ENCODE measurements at places on chromosomes 12 and 14. TPM values are rescaled to one million over a fixed set of nuclear protein-coding genes. Genes with fewer than 3 reads are reported as not detected.

GRCh38 chr14:101234244-101234937 lies 326.9 kb upstream of the DIO3 start:
- no peak for DNase-seq

CLEC2A gene
- total RNA-seq = not detected

CORO1C gene
- 62.3 TPM for total RNA-seq

FSCB gene
- not detected for total RNA-seq

- no peak for DNase-seq
Observed at GRCh38 chr14:95692109-95692508, 5.9 kb downstream of the TCL1B start.

GRCh38 chr14:62079038-62079437 lies 316.8 kb downstream of the SNAPC1 start:
- DNase-seq = no peak

DNA sequence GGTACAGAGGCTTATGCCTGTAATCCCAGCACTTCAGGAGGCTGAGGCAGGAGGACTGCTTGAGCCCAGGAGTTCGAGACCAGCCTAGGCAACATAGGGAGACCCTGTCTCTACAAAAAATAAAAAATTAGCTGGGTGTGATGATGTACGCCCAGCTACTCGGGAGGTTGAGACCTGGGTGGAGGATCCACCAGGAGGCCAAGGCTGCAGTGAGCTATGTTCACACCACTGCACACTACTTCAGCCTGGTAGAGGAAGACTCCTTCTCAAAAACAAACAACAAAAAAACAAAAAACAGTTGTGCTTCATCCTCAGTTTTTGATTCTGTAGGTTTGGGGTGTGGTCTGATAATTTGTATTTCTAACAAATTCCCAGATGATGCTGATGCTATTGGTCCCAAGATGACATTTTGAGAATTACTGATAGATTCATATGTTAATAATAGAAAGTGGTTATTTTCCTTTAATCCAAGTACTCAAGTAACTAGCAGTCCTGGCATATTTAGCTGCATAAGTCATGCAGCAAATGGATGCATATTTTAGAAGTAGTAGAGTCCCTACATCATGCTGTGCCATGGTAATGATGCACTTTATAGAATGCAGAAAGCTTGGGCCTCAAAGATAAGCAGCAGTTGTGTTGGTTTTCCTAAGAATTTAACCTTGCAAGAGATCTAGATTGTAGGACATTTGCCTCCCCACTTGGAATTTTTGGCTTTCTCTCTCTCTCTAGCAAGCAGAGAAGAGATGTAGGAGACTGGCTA lies 76.1 kb upstream of the PAWR start:
- no peak for DNase-seq

DHRS4 gene
- 24.8 TPM for total RNA-seq

- DNase-seq = no peak
Observed at GRCh38 chr12:49921936-49922335, 18.2 kb upstream of the FAIM2 start.

DNA sequence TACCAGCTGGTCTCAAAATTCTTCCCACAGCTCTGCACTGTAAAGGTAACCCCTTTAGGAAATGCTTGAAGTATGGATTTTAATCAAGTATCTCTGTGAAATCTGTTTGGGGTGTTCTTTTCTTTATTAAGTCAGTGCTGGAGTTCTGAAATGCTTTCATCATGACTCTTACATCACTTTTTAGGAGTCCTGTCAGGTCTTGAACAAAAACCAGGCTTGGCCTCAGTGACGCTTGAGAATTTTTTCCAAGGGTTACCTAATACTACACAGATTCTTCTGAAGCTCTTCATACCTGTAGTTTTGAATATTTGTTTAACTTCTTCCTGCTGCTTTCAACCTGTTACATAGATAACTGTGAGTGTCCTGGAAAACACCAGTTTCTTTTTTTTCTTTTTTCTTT lies 47.0 kb upstream of the KCNH3 start:
- no peak for DNase-seq

GRCh38 chr12:106926657-106927056 lies 29.1 kb upstream of the TMEM263 start:
- DNase-seq = no peak

DNA sequence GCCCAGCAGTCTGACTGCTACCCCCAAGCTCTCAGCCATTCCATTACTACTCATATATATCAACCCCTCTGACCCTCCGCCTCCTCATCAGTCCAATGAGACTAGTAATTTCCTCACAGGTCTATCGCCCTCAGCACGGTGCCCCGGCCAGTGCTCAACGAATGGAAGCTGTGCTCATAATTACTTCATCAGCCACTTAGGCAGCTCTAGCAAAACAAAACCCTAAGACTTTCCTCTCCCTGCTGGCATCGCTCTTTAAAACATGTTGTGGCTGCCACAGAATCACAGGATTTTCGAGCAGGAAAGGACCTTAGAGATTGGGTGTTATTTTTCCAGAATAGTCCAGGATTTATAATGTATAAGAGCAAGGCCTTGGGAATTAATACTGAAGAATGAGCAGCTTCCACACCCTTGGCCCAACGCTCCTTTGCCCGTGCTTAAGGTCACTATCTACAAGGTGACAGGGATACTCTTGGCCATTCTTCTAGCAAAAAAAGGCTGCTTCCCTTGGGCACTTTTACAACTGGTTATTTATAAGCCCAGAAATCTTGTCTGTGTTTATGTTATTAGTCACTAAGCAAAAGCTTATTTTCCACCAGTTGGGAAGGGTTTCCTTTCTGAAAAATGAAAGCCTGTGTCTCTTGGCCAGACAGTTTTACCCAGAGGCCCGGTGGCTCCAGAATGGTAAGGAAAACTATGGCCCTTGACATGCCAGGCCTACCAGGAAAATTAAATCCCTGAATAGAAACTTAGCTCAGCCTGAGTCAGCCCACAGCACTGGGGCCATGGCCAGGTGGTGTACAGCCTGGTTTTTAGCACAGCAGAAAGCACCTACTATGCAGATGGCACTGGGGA lies 47.9 kb downstream of the NUAK1 start:
- no peak for DNase-seq

STYX gene
- 4.6 TPM for total RNA-seq

IGF1 gene
- 1.6 TPM for total RNA-seq

- DNase-seq = no peak
Observed at GRCh38 chr12:93237235-93237915, 140.3 kb upstream of the NUDT4 start.

EID3 gene
- 1.2 TPM for total RNA-seq

DNA sequence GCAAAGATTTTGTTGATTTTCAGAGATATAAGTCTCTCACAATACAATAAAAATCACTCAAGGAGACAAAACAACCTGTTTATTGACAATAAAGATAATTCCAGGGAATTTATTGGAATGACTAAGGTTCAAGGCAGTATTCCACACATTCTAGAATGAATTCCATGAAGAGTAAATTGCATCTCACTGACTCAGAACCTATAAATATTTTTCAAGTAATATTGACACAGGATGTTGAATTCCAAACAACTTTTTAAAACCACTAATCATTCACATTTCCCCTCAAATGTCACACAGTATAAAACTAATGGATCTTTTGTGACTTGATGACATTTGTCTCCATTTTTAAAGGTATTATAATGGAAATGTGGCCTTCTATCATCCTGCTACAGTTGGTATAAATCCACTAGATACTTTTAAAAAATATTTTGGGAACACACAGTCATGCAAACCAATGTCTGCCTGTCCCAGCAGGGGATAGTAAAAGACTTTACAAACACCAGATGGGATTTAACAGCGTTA lies 42.1 kb upstream of the LGR5 start:
- no peak for DNase-seq

- DNase-seq = no peak
Observed at GRCh38 chr14:58849601-58850000, 211.8 kb downstream of the DACT1 start.

DNA sequence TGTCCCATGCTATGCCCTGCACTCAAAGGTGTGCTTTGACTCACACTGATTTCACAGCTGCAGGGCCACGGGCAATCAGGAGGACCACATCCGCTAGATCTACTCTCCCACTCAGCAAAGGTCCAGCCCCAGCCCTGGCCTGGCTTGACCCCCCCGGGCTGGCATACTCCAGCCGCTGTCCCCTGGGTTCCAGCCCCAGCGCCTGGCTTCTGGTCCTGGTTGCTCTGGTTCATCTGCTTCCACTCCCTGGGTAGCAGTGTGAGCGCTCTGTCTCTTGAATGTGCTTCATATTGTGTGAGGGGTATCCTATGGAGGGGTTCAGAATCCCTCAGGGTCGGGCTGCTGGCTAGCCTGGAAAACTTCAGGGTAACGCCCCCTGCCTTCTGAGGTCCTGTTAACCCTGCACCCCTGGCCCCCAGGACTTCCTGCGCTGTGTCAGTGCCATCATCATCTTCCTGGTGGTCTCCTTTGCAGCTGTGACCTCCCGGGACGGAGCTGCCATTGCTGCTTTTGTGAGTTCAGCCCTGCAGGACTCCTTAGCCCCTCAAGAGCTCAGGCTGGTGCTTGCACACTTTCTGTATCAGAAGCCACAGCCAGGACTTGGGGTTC lies 1.9 kb downstream of the CMTM5 start:
- no peak for DNase-seq

- no peak for DNase-seq
Observed at GRCh38 chr12:15558915-15559528, 230.2 kb downstream of the EPS8 start.

GRCh38 chr14:39984323-39984722 lies 552.1 kb upstream of the FBXO33 start:
- DNase-seq = no peak

SERPINA12 gene
- not detected for total RNA-seq

GRCh38 chr14:60301685-60302084 lies 52.7 kb downstream of the PPM1A start:
- no peak for DNase-seq

ZC3H10 gene
- total RNA-seq = 3.3 TPM

DNA sequence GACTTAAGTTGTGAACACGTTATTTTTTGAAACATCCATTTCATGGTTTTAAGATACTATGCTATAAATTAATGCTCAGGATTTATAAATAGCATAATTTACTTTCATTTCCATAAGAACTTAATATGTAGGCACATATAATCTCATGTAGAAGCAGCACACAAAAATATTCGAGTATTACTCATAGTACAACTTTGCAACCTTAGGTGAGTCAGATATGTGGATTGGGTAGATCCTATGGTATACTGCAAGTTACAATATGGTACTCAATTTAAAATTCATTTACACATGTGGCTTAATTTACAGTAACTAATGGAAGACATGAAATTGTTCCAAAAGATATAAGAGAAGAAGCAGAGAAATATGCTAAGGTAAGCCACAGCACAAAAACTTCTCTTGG lies 26.0 kb downstream of the PSMA3 start:
- no peak for DNase-seq
